ENCODE measurements at places on chromosomes 7 and 10.

GRCh38 chr10:21336476-21337170 lies 188.9 kb downstream of the SKIDA1 start:
- DNase-seq: peak; percentile 94

DNA sequence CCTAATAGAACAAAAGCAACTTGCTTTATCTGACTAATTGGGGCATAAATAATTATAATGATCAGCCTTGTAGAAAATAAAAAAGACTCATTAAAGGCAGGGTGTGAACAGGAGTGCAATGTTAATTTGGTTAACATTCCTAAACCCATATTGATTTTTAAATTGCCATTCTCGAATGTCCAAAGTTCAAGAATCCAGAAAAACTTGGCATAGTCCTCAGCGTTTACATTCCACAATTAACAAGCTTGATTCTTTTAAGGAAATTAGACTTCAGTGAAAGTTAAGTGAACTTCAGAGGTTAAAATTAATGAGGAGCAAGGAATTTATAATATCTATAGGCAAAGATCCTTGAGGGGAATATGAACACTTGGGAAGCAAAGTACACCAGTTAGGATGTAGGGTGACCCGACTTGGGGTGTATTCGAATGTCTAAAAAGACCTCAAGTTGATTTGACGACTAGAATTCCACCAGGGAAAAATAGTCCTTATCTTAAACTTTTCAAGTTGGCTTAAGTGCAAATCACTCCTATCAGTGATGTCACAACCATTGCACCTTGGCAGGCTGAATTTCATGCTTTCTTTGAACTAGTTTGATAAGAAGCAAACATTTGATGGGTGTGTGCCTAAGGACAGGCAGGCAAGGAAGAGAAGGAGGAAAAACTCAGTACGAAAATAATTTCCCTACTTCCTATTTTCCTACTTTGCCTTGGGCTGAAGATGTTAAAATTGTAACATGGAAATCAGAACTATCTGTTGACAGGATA lies 830.4 kb upstream of the COBL start:
- no peak for DNase-seq

DNA sequence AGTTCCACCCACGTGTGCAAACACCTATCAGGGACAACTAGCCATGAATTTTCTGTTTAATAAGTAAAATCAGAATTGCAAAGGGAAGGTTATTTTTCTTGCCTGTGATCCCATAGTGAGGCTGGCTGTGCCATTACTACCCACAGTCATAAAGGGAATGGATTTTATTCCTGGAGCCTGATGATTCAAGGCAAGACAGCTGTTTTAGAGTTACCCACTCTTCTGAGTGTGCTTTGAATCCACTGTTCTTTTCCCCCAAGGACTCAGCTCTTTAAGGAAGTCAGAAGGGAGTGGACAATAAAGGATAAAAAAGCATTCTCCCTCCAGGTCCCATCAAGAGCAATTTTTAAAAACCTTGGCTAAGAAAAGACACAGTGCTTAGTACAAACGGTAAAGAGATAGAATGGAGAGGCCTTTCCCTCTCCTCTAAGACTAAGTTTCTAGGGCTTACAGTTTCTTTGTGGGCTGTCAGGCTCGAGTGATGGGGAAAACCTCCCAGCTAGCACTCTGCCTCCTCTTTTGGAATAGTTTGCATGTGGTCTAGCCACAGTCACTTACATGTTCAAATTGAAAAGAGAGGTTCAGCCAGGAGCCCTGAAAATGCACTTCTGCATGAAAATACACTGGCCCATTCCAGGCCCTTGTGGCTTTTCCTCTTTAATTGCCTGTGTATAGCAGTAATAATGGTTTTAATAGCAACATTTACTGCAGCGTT lies 5.1 kb upstream of the LRRC4 start:
- no peak for DNase-seq

DNA sequence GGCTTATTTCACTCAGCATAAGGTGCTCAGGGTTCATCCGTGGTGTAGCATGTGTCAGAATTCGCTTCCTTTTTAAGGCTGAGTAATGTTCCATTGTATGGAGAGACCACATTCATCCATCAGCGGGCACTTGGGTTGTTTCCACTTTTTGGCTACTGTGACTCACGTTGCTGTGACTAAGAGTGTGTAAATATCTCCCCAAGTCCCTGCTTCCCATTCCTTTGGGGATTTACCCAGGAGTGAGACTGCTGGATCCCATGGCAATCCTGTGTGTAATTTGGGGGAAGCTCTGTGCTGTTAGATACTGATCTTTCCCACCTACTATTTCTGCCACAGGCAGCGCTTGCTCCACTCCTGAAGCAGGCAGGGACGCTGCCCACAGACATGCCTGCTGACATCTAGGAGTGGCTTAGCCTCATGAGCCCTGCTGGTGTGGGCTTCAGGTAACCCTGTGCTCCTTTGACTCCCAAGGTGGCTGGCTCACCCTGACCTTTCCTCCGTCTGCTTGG lies 346.0 kb downstream of the FRMD4A start:
- peak; percentile 94 for DNase-seq

- DNase-seq: peak; percentile 83
Observed at GRCh38 chr10:77784856-77785255, 141.7 kb downstream of the DLG5 start.

DNA sequence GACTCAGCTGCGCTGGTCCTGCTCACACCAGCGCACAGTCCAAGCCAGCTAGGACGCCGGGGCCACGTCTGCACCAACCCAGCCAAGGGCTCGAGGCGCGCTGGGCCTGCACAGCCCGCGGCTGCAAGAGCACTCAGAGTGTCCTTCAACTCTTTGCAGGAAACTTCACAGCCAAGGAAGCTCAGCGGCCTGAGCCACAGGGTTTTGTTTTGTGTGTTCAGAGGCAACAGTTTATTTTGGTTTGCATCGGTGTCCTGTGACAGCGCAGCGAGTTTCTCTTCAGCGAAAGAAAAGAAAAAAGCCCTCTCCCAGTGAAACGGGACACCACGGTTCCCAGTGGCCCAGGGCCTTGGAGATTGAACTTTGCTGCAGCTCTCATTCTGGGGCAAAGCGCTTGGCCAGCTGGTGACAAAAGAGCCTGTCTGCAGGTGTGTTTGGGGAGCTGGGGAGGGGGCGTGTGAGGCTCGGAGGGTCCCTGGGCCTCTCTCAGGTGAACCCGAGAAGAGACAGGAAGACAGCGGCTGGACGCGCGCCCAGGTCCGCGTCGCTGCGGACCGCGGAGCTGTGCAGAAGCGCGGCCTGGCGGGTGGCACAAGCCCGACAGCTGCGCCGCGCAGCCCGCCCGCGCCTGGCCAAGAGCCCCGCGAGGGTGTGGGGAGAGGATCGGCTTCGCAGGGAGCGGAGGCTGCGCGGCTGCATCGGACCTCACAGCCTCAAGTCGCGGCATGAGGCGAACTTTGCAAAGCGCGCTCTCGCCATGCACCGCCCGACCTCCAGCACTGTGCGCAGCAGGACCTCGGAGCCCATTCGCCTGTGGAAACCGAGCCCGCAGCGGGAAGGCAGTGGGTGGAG lies 922 bp downstream of the CXCL12 start:
- peak; percentile 63 for DNase-seq

- peak; percentile 25 for DNase-seq
Observed at GRCh38 chr7:84218681-84219080, 24.1 kb upstream of the SEMA3A start.

DNA sequence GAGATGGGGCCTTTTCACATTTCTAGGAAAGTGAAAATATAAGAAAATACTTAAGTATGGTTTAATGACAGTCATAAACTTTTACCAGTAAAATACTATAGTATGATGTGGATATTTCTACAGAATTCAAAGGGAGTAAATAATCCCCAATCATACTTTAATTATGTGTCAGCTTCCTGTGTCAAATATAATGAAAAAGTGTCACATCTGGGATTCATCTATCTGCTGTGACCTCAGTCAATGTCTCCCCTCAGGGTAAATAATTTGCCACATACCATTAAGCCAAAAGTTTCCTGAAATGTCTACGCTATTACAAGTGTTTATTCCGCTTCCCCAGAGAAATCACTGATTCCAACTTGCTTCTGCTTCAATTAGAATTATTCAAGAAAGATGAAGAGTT lies 110.5 kb downstream of the ITGA8 start:
- peak; percentile 56 for DNase-seq
